Activated naive CD4-positive, alpha-beta T cell treated with anti-CD3 and anti-CD28 coated beads, Interleukin-2, amount 50 U/mL, for 16 hours (primary cell): ENCODE measurements at places on chromosomes 2 and 18.

DNA sequence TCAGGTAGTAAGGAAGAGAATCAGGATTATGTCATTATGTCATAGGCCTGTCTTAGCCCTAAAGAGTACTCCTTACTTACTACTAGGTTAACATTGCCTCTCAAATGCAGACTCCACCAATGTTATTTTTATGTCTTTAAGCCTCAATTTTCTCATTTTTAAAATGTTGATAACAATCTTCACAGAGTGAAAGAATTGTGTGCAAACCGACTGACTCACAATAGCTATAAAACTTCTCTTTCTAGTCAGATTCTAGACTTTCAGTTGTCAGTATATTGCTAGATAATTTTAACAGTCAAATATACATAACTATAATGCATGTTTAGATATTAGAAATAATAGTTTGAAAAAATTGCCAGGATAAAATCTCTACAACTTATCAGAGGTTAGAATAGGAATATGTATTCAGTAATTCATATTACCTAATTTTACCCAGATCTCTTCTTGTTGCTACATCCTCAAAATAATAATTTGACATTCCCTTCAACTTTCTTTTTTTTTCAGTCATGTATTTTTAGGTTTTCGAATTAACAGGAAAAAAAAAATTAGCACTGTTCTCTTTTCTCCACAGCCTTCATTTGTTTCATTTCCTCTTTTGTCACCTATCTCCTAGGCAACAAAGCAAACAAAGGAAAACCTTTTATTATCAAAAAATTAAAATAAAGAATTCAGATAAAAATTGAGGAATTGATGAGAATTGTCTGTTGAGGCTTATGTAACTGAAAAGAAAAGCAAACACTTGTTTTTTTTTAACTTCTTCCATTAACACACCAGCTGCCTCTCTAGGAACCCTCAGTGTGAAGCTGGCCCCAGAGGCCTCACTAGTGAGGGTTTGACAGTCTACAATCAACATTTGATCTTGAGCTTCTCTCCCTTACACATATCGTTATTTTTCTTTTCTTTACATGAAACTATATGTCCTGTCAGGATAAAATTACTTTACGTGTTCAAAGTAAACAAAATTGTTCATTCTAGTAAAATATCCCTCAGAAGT, 279.0 kb downstream of the CALCRL start:
- no peak for DNase-seq

DNA sequence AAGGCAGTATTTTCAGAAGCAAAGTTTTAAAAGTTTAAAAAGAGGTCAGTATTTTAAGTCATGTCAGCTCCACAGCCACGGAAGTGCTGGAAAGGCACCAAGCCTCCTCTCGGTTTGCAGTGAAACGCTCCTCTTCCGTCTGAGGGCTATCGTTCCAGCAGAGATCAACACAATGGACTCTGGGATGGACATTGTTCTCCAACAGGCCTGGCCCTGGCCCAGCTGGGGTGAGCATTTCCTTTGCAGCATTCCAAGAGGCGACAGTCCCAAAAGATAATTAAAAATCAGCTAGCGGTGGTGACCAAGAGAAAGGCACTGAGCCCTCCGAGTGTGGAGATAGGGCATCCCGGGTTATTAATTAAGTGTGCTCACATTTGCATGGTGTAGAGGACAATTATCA, 95.9 kb upstream of the LCLAT1 start:
- DNase-seq = no peak

DNA sequence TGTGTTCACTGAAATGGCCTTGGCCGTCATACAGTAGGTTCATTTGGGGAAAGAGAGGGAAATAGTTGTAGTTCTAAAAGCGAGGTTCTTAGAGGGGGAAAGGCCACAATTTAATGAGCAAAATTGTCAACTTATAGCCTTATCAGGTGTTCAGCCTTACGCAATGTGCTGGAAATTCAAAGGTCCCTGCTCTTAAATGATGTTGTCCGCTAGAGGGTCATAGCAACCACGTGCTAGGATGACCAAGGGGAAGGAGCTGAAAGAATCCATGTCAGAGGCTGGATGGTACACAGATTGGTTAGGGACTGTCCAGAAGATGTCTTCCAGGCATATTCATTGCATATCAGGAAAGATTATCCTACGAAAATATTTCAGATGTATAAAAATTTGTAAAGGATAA, 282.3 kb upstream of the MEX3C start:
- no peak for DNase-seq

DNA sequence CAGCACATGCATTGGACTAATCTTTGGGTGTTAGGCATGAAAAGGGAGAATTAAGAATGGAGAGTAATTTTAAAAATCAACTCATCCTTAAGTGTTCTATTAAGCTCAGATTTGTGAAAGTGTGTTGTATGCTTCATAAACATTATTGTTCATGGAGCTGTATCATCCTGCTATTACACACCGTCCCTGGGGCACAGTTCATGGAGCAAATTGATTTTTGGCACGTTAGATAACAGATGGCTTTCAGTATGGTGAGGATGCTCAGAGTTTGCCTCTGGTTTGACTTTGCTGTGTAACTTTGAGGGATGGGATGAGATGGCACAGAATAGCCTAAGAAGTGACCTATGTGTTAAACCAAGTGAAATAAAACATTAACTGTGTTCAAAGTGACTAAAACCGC, 97.1 kb downstream of the MGAT5 start:
- no peak for DNase-seq

- no peak for DNase-seq
Measured at GRCh38 chr2:147025646-147026585, 818.9 kb upstream of the ACVR2A start.

DNA sequence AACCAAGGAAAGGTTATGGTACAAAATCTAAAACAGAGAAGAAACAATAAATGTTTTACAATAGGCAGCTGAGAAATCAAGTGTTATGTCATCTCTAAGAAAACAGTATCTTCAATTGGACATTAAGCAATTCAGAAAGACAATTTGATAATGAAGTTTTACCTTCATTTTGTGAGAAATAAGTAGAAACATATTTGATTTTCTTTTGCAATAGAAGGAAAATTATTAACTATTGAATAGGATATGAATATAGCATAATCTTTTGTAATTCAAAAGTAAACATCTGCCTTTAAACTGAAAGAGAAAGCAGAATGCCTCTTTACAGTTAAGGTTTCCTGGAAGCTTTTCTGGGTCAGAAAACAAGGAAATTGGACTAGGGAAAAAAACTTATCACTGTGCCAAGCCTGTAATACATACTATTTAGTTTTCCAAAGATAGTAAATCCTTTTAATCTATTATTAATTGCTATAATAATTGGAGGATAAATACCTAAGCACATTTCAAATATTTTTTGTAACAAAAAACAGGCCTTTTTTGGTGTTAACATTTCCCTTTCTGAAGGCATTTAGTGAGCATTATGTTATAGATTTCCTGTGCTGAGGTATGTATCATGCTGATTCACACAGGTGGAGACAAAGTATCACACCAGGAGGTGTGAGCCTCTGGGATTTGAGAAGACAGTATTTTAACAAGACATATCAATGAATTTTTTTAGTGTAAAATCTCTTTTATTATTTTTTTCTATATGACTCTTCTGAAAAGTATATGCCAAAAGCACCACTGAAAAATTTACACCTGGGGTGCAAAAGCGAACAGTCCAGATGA, 947.0 kb upstream of the CDH2 start:
- DNase-seq = no peak

GRCh38 chr18:4807604-4808293, 352.6 kb upstream of the DLGAP1 start:
- no peak for DNase-seq

DNA sequence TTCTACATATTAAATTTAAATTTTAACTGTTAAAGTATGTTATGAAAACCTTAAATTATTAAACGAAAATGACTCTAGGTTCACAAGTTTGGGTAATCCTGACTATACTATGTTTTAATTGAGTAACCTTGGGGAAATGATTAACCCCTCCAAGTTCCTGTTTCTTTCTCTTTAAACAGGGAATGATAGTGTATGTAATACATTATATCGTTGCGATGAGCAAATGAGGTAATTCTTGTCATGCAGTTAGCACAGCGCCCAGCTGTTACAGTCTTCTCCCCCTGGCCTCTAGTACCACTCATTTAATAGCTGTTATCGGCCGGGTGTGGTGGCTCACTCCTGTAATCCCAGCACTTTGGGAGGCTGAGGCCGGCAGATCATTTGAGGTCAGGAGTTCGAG, 80.4 kb downstream of the MTA3 start:
- no peak for DNase-seq

- no peak for DNase-seq
Measured at GRCh38 chr2:76737607-76738006, 784.6 kb downstream of the LRRTM4 start.

- no peak for DNase-seq
Measured at GRCh38 chr2:9493478-9493877, 19.1 kb downstream of the IAH1 start.

DNA sequence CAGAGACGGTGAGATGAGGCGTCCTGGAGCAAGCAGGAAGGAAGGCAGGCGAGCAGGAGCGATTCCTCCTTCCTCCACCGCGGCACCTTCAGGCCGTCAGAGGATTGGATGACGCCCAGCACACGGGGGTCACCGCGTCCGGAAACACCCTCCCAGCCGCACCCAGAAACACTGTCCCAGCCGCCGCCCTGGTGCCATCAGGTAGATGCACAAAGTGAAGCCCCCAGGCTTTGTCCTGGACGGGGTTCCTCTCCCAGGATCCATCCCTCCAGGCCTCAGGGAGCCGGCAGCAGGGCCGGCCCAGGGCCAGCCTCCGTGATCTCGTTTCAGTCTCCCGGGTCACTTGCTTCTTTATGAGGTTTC, 31.5 kb downstream of the RTP5 start:
- no peak for DNase-seq

DNA sequence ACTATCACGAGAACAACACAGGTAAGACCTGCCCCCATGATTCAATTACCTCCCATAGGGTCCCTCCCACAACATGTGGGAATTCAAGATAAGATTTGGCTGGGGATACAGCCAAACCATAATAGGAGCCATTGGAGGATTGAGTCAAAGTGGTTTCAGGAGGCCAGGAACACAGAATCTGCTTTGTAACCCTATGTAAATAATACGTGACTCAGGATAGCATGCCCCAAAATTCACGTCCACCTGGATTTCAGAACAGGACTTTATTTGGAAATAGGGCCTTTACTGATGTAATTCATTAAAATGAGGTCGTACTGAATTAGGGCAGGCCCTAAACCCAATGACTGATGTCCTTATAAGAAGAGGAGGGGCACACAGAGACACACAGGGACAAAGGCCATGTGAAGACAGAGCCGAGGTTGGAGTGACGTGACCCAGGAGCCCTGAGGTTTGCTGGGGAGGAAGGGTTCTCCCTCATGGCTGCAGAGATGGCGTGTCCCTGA, 16.0 kb upstream of the CNDP2 start:
- no peak for DNase-seq

DNA sequence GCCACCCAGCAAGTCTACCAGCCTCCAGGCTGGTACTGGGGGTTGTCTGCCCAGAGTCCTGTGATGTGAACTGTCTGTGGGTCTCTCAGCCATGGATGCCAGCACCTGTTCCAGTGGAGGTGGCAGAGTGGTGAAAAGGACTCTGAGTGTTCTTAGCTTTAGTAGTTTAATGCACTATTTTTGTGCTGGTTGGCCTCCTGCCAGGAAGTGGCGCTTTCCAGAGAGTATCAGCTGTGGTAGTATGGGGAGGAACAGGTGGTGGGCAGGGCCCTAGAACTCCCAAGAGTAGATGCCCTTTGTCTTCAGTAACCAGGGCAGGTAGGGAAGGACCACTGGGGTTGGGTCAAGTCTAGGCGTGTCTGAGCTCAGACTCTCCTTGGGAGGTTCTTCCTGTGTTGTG, 356.7 kb downstream of the STK39 start:
- no peak for DNase-seq

GRCh38 chr18:3852321-3852720, 402.3 kb downstream of the TGIF1 start:
- DNase-seq = no peak
